ENCODE measurements at places on chromosomes 1 and 21.
A peak's percentile ranks its signal among the peaks of the same experiment; 100 is the strongest.

GRCh38 chr1:75724472-75725022, at the start of gene ACADM:
Gene ACADM (plus strand): TSS chr1:75724709. CDS start chr1:75724788, 79 bp downstream.
- DNase-seq: peak; percentile 71

DNA sequence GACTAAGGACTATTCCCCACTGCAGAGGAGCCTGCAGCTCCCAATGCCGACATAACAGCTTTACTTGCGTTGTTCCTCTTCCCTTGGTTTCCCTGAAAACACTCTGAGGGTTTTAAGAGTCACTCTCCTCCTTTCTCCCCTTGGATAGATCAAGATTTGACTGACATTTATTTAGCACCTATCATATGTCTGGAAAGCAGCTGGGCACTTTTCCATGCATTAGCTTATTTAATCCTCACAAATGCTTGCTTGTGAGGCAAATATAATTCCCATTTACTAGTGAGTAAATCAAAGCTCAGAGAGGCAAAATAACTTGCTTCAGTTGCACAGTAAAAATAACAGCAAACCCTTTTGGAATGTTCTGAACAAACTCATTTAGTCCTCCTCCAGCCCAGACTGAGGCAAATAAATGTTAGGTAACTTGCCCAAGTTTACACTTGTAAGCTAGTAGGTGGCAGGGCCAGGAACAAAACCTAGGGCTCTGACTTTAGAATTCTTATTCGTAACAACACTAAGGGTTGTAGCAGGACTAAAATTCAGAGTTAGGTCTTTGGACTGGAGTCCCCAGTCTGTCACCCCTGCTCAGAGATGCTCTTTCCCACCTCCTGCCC, 81.4 kb downstream of the KCND3 start:
- DNase-seq: no peak

DNA sequence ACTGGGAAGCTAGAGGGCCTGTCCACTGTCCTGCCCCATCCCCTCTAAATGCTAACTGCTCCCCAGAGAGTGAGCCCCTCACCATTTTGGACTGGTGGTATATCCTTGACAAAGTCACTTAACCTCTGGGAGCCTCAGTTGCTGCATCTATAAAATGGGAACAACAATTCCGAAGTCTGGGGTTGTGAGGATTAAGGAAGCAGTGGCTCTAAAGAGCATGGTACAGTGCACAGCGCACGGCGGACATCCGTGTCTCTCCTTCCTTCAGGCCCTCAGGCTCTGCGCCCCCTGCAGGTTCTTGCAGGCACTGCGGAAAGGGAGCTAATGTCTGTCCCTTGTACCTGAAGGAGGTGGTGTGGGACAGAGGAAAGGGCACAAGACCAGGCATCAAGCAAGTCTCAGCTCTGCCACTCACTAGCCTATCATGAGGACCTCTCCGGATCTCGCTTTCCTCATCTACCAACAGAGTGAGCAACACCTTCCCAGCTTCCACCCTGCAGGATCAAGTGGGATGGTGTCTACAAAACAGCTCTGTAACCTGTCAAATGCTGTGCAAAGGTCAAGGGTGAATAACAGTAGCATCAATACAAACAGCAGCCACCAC, 20.1 kb downstream of the ECE1 start:
- peak; percentile 72 for DNase-seq

- no peak for DNase-seq
These were observed 96.0 kb upstream of the BTG3 start for GRCh38 chr21:17708522-17709265.

- no peak for DNase-seq
These were observed 419.3 kb downstream of the KCTD3 start for GRCh38 chr1:215986401-215986800.

DNA sequence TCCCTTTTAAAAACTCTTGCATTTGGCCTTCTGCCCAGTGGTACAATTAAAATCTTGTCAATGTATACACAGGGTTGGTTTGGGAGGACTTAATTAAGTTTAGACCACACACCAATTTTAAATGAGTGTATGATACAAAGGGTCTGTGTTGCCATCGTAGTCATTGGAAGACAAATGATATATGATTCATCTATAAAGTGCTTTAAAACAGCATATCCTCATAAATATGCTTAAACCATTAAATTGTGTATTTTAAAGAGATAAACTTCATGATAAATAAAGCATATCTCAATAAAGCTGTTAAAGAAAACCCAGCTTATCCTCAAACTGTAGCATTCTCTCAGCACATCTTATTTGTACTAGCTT, 69.5 kb downstream of the LUZP1 start:
- DNase-seq: no peak

- DNase-seq: no peak
These were observed 11.8 kb downstream of the MRPS6 start for GRCh38 chr21:34085129-34085528.

- DNase-seq: no peak
These were observed 8.1 kb upstream of the WNT9A start for GRCh38 chr1:227955808-227956207.

DNA sequence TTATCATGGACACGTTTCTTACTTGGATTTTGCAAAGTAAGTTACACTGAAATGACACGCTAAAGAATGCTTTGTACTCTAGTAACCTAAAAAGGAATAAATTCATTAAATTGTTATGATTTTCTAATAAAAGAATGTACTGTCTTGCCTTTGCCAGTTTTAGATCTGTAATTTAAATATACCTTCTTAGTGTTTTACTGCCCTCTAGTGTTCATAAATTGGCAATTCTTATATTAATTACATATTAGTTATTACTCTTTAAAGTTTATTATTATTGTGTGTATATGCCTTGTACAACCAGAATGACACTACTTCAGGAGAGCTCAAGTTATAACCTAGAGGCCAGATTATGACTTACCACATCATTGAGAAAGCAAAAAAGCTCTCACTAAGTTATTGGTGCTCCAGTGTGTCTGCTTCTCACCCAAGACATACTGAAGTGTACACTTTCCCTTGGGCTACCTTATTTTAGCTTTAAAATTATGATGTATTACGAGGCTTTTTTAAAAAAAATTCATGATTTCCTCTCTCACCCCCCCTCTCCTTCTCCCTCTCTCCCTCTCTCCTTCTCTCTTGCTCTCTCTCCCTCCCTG, 169.9 kb downstream of the HS2ST1 start:
- DNase-seq: no peak

DNA sequence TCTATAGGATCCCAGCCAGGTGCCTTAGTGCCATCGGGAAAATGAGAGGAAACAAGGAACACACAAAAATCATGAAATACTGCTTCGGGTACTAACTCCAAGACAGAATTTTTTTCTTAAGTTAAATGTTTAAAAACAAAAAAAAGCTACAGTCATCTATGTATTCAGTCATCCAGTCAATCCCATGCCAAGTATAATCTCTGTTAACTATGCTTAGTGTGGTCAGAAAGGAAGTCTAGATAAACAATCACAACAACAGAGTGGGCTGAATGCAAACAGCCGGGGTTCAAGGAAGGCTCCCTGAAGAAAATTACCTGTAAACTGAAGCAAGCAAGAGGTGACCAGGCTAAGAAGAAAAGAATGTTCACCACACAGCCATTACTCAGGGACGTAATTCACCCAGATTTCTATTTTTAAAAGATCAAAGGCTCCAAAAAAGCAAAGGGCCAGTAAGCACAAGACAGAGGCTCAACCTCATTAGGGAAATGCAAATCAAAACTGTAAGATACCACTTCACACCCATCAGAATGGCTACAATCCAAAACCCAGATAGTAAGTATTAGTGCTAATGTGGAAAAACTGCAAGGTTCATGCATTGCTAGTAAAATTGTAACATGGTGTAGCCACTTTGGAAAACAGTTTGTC, 53.0 kb downstream of the RERE start:
- no peak for DNase-seq

GRCh38 chr1:101667761-101668160, 329.0 kb downstream of the OLFM3 start:
- DNase-seq: no peak

DNA sequence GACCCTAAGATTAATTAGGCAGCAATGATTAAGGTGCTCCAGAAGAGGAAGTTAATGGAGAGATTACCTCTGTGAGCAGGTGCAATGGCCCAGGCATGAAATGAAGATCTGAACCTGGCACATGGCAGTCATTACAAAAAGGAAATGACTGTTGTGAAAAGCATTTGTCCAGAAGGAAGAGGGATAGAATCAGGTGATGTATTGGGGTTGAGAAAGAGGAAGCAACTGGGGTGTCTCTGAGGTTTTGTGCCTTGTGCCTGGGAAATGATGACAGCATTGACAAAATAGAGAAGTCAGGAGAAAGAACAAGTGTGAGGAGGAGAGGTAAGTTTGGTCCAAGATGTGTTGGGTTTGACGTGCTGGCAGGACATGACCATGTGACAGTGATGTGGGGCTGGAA, 5.6 kb downstream of the CRCT1 start:
- no peak for DNase-seq

GRCh38 chr1:196115646-196116045, 492.6 kb downstream of the KCNT2 start:
- no peak for DNase-seq

DNA sequence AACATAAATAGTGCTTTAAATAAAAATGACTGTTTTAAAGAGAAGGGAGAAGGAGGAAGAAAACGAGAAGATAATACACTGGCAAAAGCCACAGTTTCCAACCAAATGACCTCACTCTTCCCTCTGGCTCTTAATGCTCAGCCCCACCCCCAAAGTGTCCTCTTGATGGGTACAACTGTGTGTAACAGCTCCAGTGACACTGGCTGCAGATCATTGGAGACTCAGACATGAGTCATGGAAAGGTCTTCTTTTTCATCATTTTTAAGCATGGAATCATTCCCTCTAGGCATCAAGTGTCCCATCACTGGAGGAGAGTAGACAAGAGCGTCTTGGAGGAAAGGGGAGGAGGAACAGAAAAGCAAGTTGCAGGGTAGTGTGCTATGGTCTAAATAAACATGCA, 333.0 kb downstream of the PAPPA2 start:
- no peak for DNase-seq

DNA sequence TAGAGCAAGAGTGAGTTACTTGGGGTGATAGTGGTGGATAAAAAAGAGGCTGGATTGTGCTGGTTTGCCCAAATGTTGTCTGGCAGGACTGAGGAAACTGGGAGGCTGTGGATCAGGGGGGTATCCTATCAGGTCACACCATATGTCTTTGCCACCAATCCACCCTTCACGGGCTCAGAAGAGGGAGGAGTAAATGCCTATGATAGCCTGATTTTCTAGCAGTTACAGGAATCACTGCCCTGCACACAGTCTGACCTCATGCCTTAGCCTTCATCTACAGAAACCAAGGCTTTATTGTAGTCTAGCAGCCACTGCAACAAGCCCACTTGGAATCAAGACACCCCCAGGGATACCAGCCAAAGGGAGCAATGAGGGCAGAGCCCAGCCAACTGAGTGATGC, 51.8 kb downstream of the ATP1A1 start:
- DNase-seq: no peak

DNA sequence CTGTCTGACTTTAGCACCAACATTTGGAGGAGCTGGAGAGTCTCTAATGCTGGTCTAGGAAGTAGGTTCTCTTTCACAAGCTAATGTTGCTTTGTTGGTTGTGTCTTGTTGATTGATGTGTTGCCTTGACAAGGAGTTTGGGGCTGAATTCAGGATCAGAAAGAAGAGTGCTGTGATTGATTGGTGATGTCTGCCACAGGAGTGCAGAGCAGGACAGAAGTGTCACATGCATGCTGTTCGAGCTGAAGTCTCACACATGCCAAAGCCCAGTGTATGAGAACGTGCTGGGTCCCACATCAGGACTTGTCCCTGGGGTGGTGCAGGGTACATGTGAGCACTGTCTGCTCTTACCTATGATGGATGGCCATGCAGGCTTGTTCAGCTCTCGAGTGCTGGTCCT, 694.4 kb downstream of the MATN1 start:
- DNase-seq: no peak

DNA sequence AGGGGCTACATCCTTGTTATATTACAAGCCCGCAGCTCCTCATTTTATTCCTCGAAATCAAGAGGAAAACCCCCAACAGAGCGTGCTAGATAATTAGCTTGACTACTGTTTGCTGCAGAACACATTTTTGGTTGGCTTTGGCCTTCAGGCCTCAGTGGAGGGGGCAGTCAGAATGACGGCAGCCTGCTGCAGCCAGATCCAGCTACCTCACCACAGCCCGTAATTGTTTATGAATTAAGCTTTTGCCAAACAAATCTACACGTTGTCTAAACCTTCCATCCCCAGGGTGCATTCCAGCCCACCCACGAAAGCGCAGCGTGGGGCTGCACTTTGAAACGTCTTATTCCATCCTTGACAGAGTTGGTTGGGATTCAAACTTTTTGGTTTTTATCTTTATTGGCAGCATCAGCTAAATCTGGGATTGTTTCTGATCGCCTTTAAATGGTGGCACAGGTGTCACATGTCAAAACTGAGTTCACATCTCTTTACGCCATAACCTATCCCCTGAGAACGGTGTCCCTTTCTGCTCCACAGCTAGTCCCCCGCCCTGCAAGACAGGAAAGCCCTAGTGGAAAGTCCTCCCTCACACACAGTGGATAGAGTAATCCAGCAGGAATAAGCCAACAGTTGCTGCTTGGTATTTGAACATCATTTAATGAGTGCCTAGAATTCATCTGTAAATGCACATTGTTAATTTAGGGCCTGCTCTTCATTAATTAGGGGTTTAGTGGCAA, 195.5 kb downstream of the LMO4 start:
- no peak for DNase-seq

GRCh38 chr1:101105877-101106276, 80.3 kb upstream of the DPH5 start:
- no peak for DNase-seq

DNA sequence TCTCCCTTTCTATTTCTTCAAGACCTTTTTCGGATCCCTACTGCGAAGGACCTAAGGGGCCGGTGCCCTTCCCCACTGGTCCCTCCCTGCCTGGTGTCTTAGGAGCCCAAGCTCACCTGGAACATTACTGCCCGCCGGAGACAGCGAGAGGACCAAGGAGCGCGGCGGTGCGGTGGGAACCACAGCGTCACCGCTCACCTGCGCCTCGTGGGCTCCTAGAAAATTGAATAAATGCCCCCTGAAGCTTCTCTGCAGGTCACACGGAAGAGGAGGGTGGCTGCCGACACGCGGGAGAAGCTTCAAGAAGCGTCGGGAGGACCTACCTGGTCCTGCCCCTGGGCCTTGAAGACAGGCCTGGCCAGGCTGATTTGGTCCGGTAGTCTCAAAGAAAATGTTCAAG, 65.2 kb downstream of the PPIAL4A start:
- DNase-seq: no peak

DNA sequence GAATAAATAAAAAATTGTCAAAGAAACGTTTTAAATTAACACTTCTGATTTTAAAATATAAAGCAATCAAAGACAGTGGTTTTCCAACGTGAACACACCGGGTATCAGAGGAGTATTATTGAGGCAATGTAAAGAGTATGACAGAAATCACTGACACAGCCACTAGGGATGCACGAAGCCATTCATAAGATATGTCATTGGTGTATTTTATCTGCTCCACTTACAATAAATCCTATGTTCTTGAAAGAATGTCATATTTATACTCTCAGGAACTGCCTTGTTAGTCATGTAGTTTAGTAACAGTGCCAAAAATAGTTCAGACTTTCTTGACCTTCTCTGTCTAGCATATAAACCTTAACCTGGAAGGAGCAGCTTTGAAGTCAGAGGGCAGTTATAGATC, 835.0 kb upstream of the NCAM2 start:
- DNase-seq: no peak

- DNase-seq: no peak
These were observed 110.8 kb upstream of the RUNX1 start for GRCh38 chr21:35159881-35160280.

GRCh38 chr1:153534226-153534924, 1.4 kb downstream of the S100A6 start:
- no peak for DNase-seq

Data from activated T-helper 1 cell treated with Interleukin-2 at 50 U/mL for 16 hours (primary cell).